AG09319 (cell line): ENCODE measurements at places on chromosomes 12 and 14.

DNA sequence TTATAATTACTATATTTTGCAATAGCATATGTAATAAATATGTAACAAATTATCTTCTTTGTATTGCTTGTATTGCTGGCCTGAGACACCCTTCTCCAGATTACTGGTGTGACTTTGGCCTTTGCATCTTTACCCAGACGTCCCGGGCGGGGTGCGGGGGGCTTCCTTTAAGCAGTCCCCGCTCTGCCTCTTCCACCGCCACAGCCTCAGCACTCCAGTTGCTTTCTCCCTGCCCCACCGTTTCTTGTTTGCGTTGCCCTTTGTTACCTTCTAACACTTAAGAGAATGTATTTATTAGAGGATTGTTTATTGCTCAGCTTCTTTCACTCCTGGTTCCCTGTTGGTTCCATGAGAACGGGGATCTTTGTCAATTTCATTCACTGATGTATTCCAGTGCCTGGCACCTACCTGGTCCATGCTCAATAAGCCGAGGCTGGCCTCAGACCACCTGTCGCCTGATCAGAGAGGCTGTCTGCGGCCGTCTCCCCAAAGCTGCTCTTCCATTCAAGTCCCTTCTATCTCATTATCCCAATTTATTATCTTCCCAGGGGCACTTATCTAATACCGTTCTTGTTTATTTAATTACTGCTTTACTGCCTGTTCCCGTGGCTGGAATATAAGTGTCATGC lies 100.5 kb upstream of the RFLNA start:
- DNase-seq: no peak

DNA sequence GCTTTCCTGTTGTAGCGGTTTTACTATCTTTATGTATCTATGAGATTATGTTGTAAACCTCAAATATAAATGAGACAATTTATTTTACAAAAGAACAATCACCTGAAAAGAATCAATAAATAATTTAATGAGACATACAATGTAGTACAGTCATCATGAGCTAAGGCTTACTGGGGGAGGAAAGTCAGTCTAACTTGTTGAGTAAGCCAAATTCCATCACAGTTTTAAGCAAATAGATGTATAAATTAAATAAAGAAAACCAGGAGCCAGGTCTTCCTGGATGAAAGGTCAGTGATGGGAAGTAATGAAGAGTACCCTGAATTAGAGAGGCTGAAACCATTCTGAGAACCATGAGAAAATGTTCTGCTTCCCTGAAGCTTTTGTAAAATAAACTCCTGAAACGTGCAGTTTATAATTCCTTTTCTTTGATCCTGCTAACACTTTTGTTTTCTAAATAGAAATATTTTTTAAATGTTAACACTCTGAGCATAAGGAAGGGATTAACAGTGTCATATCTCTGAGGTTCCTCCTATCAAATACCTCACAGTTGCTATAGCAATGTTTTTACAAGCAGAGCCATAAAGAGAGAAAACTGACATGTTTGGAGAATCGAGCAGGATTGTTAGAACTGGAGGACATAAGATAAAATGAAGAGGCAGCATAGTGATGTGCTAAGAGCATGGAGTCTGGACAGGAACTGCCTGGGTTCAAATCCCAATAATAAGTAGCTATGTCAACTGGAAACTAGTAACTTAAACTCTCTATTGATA lies 444.9 kb upstream of the FOXG1 start:
- DNase-seq: no peak

DNA sequence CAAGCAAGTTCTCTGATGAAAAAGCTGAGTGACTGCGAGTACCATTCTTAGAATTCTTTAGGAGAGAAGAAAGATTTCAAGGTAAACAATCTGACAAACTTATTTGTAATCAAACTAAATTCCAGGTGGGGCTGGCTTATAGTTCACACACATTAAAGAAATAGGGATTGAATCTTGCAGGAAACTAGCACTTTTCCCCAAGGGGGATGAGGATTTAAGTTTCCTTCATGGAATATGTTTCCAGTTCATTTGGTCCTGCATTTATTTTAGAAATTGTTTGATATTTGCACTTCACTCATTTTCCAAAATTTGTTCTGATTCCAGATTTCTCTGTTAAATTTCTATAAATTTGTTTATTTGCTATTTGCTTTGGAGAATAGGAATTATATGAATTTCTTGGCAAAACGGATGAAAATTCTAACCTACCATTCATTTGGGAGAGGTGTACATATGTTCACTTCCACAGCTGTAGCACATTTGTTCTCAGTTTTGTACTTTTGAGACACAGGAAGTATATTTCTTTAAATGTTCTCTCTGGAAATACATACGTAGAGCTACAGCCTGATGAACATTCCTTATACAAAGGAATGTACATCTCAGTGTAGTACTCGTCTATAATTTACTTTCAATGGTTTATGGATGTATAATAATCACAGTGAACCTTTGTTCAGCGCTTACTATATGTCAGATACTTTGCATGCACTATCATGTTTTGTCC lies 145.5 kb downstream of the AKAP6 start:
- no peak for DNase-seq

DNA sequence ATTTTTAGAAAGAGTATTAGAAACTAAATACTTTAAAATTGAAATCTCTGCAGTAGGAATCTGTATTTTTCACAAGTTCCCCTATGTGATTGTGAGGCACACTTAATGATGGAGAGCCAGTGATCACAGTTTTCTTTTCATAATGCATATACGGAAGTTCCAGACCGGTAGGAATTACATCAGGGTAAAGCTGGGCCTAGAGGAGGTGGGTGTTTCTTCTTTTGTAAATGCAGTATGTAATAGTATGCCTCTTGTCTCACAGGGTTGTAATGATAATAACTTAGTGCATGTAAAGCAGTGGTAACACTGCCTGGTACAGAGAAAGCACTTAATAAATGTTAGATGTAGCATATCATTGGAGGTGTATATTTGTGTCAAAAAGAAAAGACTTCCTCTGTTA lies 57.2 kb upstream of the LRTM2 start:
- no peak for DNase-seq
